ENCODE measurements at places on chromosomes 4 and X.
A peak's percentile ranks its signal among the peaks of the same experiment; 100 is the strongest.

GRCh38 chrX:108091878-108092291, 307 bp downstream of the ATG4A start:
- DNase-seq, result no peak

DNA sequence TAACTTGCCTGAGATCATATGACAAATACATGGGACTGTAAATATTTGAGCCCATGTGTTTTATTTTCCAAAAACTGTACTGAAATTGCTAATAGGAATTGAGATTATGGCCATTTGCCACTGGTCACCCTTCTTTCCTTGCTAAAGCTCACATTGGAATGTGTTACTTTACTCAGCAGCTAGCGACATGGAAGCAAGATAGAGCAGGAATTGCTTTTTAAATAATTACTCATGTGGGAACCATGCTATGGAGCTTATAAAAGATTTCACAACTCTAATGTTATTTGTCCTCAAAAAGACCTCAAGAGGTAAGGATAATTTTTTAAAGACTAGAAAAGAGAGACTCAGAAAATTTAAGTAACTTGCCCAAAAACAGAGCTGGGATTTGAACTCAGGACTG, 48.8 kb upstream of the AFAP1 start:
- DNase-seq, result no peak

- no peak for DNase-seq
These were observed 24.0 kb downstream of the ASB9 start for GRCh38 chrX:15245896-15246295.

DNA sequence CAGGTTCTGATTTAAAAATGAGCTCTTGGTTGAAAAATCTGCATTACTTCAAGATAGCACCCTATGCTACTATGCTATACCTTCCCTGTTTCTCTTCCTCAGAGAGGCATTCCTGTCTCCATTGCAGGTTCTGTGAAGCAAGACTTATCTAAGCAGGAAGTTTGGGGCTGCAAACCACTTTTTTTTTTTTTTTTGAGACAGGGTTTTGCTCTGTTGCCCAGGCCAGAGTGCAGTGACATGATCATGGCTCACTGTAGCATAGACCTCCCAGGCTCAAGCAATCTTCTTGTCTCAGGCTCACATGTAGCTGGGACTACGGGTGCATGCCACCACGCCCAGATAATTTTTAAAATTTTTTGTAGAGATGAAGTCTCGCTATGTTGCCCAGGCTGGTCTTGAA, 4.0 kb upstream of the CCNG2 start:
- no peak for DNase-seq

DNA sequence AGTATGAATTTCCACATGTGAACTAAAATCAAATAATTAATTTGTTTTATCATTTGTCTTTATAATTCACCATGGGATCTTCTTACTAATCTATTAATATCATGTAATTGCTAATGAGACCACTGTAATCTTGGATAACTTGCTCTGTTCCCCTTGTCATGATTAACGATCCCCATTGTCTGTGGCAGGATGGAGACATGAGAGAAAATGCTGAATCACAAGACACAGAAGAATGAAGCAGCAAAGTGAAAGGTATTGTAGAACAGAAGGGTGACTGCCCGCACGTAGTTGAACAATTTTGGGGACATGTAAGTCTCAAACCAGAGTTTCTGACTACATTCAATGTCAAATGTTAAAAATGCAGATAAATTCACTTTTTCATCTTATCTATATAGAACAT, 135.2 kb downstream of the EPHA5 start:
- DNase-seq, result no peak

DNA sequence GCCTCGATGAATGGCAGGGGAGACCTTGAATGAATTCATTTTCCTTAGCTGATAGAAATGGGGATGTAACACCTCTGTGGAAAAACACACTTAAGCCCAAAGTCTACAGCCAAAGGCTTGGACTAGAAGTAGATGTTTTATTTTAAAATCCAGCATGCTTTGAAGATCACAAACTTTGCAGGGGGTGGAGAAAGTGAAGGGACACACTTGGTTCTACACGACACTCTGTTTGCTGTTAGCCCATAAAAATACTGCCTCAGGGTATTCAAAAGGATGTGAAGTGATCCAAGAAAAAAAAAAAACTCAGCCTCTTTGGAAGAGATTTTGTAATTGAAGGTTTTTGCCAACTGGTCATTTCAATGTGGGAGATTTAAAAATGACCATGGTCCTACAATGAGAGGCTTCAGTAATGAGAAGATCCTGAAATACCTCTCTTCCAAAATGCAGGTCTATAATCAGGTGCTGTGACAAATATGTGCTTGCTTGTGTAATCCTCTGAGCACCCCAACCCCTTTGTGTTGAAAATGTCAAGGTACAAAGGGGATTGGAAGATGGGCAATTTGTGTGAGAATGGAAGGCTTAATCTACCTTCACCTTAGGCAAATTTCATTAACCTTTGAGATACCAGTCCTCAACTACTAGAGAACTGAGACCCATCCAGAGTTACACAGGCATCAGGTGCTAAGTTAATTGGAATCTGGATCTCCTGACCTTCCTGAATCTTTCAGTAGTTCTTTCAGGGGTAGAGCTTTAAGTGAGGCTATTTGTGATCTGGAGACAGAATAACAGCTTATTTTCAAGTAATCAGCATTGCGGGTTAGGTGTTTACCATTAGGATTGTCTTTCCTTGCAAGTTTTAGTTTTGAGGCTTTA, 82.5 kb downstream of the HS6ST2 start:
- DNase-seq, result no peak

- DNase-seq, result peak; percentile 9
These were observed 499 bp downstream of the CYP2U1 start for GRCh38 chr4:107931775-107932321.

- no peak for DNase-seq
These were observed 210.9 kb upstream of the FAM241A start for GRCh38 chr4:111934314-111934713.

- no peak for DNase-seq
These were observed 482 bp downstream of the FAM9C start for GRCh38 chrX:13043938-13044337.

DNA sequence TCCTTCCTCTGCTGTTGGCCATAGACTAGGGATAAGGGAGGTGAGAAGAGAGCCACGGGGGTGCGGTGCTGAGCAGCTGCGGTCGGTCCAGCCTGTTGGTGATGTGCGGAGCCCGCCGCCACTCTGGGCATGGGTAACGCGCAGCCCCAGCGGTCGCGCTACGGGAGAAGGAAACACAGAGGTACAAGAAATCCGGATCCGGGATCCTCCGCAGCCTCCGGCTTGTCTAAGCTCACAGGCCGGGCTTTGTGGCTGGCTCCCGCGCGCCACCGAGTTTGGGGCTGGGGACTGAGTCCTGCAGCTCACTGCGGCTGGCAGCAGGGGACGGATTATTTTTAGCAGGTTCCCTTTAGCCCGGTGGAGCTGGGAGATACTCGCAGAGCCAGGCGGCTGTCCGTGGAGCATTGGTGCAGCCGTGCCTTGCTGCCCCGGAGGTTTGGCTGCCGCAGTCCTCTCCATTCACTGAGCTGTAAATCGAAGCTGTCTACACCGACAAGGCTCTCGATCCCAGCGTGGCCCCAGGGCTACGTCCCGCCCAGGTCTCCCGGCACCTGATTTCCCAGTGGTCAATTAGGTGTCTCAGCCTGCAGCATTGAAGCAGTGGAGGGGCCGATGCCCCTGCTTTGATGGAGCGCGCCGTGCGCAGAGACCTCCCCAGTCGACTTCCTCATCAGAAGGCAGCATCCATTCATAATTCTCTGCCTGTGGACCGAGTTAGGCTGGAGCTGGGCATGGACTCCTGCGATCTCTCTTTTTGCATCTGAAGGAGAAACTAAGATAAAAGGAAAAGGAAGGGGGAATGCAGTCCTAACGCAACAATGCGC, 81.9 kb upstream of the SCML1 start:
- DNase-seq, result no peak
